ENCODE measurements at places on chromosomes 1 and 21. TPM values are rescaled to one million over a fixed set of nuclear protein-coding genes. Genes with fewer than 3 reads are reported as not detected.

- DNase-seq, result no peak
These were observed 19.9 kb upstream of the POU2F1 start for GRCh38 chr1:167200749-167201148.

Gene CHRNB2
- total RNA-seq, result under 0.01 TPM

DNA sequence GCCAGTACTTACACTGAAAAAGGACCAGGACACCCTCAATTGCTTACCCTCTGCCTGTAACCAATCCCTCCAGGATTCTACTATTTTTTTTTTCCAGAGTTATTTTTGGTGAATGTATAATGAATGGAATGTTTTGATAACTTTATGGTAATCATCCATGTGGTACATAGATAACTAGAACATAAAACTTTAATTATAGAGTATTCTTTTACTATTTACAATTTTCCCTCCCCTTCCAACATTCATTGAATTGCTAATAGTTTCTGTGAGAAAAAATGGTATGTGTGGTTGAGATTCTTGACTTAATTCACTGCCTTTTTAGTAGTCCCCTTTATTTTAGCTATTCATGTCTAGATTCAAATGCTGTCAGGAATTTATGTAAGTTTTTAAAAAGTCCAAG, 164.6 kb downstream of the CYYR1 start:
- DNase-seq, result no peak

Gene PROK1
- total RNA-seq, result not detected

Gene KCNN3
- 0.09 TPM for total RNA-seq

- DNase-seq, result no peak
These were observed 52.5 kb downstream of the ZNF684 start for GRCh38 chr1:40583980-40584379.

DNA sequence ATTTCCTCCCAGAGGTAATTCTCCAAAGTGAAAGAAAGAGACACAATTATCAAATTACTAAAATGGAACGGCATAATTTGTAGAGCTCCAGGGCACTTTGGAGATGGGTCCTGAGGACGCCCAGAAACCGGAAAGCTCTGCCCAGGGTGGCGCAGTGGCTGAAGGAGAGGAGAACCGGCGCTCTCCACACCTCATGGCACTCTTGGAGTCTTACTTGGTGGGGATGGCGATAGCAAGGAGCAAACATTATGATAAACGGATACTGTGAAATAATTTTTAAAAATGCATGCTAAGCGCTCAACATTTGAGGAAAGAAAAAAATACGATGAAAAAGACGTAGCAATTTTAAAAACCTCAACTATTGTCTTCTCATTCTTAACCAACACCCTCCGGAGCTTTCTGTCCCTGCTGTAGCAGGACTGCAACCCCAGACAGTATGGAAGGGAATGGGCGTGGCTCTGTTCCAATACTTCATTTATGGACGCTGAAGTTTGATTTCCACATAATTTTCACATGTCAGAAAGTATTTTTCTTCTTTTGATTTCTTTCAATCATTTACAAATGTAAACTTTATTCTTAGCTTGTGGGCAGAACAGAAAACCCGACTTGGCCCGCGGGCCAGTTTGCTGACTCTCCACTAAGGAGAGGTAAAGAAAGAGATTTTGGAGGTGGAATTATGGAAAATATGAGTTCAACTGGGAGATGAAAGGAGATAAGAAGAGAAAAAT, 1.1 kb downstream of the S100A11 start:
- peak; percentile 49 for DNase-seq

Gene OR2T33
- not detected for total RNA-seq

DNA sequence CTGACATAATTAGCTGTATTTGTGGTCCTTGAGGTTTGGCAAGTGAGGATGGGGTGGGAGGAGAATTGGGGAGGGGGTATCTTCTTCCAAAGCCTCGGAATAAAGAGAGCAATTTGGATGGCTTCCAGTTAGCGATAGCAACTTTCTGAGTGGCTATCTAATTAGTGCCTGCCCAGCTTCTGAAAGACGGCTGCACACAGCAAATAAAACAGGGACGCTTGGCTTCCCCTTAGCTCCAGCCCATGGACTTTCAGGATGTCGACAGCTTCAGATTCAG, 31.1 kb downstream of the KLHDC7A start:
- no peak for DNase-seq

DNA sequence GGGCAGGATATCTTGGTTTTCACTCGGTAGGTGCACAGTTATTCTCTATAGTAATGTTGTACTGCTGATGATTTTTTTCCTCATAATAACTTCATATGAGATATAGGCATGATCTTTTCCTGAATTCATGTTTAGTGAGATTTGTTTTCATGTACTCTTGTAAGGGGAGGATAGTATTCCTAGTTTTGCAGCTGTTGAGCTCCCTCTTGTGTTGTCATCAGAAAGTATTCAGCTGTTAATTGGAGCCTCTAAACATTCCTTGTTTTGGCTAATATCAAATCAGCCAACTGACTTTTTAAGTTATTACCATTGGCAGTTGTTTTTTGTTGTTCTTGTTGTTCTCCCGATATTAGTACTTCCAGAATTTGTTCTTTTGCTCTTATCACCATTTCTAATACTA, 24.4 kb downstream of the OR10R2 start:
- peak; percentile 0 for DNase-seq

DNA sequence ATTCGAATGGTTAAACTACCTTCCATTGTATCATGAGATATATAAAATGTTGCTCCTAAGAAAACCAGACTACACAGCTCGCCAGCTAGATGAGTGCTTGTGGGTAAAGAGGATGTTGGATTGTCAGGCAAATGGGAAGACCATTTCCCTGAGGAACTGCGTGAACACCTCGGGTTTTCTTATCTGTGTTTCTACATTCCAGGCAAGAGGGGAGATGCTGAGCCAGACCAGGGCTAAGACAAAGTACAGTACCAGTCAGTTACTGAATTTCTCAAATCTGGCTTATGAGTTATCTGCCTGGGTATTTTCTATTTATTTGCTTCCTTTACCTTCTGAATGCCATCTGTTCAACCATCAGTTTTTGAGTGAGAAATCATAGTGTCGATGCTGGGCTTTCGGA, 170.8 kb downstream of the PLA2G4A start:
- peak; percentile 55 for DNase-seq

DNA sequence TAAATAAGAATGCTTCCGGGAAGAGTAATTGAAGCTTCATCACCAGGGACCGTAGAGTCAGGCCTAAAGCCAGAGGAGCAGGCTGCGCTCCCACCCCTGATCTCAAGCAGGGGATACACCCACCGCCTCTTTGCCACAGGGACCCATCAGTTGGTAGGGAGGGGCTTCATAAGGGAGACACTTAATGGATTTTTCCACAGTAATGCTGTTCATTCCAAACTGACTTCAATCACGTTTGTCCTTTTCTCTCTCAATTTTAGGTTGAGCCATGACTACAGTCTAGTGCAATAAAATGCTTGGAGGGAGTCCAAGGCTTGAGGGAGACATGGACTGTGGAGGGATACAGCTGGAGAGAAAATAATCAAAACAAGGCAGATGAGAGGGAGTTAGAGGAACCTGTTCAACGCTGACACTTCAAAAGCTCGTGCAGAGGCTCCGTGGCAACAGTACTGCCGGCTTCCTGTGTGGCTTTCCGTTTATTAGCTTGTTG, 111.5 kb downstream of the SEC16B start:
- peak; percentile 26 for DNase-seq

Gene ANKRD35
- total RNA-seq, result 3.9 TPM

- no peak for DNase-seq
These were observed 109.6 kb downstream of the VPS13D start for GRCh38 chr1:12339396-12339795.

DNA sequence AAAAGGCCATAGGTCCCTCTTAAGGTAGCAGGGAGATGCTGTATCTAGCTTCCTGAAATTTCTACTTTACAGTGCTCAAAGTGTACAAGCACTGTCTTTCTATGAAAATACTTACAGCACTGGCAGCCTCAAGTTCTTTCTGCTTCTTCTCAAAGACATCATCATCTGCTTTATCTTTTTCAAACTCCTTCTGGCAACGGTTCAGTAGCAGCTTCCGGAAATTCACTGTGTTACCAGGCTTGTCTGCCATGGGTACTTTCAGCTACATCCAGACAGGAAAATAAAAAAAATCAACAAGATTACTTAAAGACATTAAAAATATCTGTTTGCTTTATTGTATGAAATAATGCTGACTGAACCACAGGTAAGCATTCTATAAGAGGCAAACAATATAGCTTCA, 77.9 kb upstream of the HP1BP3 start:
- no peak for DNase-seq

Gene KMO
- not detected for total RNA-seq

DNA sequence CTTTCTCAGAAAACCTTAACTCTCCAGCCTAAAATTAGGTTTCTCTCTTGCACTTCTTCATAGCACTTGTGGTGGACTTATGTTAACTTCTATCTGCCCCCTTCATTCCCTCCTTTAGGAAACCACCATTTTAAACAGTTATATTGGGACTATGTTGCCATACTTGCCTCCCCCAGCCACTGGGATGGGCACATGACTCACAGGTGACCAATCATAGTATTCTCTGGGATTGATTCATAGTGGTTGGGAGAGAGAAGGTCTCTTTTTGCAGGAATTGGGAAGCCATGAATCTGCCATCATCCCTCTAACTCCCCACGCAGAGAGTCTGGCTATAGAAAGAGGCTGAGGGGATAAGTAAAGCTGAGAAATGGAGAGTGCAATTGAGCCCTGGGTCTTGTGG, 50.4 kb upstream of the NRDC start:
- DNase-seq, result no peak

GRCh38 chr1:20705203-20705755, 12.5 kb downstream of the KIF17 start:
- no peak for DNase-seq

Gene CADM3
- 6.0 TPM for total RNA-seq

DNA sequence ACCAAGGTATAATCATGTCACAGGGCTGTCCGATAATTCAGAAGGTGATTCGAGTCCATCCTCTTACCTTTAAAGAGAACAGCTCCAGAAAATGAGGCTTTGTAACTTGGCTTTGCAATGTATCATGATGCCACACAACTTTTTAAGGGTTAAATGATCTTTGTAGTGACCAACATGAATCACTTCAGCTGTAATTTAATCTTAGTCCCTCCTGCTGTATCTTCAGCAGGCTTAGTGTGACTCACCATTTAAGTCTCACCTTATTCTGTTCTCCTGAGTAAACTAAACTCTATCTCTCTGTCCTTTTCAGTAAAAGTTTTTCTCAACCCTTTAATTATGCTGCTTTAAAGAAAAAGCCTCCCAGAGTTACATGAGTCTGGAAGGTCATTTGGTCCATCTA, 1.9 kb upstream of the HIVEP3 start:
- peak; percentile 44 for DNase-seq

DNA sequence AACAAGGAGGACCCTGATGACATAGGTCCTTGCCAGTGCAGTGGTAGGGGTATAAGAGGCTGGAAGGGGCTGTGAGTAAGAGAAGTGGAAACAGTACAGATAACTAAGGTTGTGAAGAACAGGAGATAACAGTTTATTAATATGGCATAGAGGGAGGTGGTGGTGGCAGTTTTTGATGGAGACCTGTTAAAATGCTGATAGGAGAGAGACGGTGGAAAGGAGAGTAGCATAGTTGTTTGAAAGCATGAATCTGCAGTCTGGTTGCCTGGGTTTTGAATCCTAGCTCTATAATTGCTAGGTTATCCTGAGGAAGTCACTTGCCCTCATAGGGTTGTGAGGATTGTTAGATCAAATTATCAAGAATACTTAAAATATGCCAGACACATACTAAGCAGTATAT, 19.4 kb downstream of the LRRC41 start:
- DNase-seq, result no peak

DNA sequence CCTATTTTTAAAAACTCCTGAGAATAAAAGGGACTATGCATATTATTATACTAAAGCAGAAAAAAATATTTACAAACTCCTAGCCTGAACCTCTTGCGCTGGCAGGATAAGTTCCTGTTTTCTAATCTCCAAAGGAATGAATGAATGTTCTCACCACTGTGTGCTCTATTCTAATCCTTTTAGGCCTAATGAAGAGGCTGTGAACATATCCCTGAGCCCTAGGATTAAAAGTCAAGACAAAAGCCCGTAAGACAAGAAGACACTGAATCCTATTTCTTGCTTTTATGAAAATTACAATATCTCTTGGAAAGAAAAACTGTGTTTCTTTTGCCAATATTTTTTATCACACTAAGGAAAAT, 317.5 kb downstream of the HHAT start:
- no peak for DNase-seq

- no peak for DNase-seq
These were observed 170.7 kb upstream of the POU3F1 start for GRCh38 chr1:38217316-38217715.

- peak; percentile 90 for DNase-seq
These were observed 82.6 kb upstream of the PTGFR start for GRCh38 chr1:78408192-78408591.

Gene PEX11B
- 33.4 TPM for total RNA-seq

DNA sequence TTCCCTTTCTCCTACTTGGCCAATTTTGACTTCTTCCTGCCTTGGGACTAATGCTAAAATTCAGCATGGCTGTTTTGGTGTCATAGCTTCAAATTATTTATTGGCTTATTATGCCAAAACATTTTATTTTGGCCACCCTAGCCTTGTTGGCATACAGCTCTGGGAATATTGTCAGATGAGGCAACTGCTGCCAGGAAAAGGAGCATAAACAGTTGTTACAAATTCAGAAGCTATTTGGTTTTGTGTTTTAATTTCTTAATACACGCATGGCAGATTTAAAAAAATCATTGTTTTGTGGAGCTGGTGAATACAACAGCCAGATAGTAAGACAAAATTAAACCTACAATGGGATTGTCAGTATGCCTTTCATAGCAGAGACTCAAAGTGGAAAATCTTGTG, 66.8 kb upstream of the BCL10 start:
- DNase-seq, result peak; percentile 59

DNA sequence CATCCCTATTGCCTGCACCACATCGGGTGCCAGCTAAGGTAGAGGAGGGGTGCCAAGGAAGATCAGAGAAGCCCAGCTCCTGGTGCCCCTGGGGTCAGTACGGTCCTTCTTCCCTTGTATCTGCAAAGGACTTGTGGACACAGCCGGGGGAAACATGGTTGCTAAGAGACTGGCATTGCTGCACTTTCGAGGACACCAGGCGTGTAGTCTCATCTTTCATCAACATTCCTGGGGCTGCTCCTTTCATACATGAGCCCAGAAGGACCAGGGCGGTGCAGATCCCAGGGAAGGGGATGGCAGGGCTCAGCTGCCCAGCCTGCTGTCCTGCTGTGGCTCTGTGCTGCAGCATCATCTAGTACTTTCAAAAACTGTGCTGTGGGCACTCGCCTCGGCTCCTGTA, 61.0 kb downstream of the RUNX1 start:
- DNase-seq, result no peak

GRCh38 chr1:90800012-90800717, 83.1 kb upstream of the BARHL2 start:
- DNase-seq, result no peak

Data from fibroblast of the aortic adventitia (primary cell).